ENCODE measurements at places on chromosomes 6 and 20. TPM values are rescaled to one million over a fixed set of nuclear protein-coding genes. Genes with fewer than 3 reads are reported as not detected.
A peak's percentile ranks its signal among the peaks of the same experiment; 100 is the strongest.

DNA sequence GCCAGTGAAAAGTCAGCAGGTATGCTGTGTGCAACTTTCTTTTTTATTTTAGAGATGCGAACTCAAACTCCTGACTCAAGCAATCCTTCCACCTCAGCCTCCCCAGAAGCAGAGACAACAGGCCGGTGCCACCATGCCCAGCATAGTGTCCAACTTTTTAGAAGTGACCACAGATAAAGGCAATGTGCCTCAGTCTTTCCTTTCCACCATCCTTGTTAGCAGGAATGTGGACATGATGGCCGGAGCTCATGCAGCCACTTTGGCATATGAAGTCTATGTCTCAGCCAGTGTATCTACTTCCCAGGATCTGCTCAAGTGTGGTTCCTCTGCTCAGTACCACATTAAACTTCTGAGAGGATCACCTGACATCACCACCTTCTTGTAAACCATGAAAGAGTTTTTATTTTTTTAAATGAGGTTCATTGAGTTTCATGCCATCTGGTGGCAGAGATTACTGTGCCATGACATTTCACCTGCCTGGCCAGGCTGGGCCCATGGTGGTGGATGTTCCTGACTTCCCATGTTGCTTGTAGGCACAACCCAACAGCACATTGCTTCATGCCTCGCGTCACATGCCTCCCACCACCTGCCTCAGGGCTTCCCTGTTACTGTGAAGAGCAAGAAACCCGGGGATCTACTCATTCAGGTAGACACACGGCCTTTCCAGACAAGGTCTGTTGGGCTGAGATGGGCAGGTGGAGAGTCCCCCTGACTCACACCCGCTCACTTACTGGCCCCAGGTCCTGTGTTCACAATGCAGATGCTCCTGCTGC is 216.5 kb downstream of the LY86 start:
- DNase-seq: no peak

DNA sequence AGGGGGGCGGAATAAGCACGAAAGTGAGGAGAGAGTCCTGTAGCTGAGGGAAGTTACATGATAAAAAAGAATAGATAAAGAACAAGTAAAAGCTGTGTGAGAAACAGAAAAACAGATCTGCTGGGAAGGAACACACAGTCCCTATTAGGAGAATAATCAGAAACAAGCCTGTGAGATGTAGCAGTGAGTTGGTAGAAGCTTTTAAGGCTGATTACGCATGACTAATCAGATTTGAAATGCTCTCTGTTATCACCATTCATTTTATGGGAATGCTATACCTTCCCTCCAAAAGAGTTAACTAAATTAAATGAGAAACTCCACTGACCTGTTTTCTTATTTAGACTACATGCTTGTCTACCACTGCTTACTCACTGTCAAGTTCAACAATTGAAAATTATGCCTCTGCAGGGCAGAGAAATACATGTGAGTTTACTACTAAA is 15.8 kb downstream of the REPS1 start:
- no peak for DNase-seq

DNA sequence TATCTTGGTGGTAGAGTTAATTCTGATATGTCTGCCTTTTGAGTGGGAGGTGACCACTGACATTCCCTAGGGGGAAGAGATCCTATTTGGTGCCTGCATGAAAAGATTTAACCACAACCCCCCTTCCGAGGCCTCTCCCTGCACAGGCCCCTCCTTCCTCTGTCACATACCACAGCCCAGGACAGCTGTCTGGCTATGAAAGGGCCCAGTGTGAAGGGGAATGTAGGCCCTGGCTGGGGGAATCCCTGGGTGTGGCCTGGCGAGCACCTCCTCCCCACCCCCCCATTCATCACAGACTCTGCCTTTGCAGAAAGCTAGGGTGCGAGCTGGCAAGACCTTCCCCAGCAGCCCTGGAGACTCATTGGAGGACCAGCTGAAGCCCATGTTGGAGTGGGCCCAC is 27.4 kb upstream of the MAPRE1 start:
- no peak for DNase-seq

DNA sequence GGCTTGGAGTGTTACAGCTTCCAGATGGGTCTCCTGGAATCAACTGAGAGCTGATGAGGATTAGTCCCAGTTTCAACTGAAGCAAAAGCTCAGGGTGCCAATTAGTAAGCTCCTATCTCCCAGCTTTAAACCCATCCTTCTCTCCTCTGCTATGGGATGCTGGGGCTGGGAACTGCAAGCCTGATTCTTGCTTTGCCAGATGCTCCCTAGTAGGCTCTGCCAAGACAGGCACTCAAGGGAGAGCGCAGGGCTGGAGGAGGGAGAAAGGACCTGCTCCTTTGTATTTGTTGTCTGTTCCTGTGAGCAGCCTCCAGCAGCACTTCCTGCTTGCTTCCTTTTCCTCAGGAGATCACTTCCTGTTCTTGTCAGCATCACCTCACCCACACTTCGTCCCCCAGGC is 309.7 kb downstream of the KIF16B start:
- no peak for DNase-seq

DNA sequence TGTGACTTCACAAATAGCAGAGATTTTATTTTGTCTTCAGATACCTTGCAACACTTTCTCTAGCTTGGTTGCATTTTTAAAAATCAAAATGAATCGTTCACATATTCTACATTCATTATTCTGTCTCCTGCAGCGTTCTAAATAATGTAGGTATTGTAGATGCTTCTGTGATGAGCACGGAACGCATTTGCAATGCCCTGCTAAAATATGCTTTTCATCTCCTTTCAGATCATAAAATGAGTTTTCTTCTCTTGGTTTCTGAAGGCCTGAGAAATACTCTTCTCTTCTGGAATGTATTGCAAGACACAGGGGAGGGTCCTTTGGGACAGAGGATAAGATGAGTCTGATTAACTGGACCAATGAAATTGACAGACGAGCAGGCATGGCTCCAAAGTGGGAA is 390.7 kb downstream of the PREX1 start:
- no peak for DNase-seq

GRCh38 chr20:17936761-17937732 is 31.5 kb downstream of the SNX5 start:
- DNase-seq: peak; percentile 69

- no peak for DNase-seq
These were observed 86.5 kb downstream of the CD164 start for GRCh38 chr6:109295774-109296156.

DNA sequence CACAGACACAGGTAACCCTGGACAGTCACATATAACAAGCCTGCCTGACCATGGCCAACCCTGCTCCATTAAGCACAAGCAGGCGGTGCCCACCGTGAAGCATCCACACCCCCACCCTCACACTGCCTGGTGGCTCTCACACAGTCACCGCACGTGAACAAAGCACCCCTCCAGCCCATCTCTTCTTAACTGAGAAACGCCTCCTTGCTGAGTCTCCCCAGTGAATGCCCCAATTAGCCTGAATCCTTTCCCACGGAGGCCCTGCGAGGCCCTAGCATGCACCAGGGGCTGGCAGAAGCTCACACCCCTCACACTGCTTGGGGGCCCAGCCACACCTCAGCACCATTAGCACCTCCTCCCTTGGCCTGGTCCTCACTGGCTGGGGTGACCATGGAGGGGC is 72.3 kb downstream of the GRM4 start:
- DNase-seq: no peak

- DNase-seq: no peak
These were observed 37.2 kb upstream of the TFB1M start for GRCh38 chr6:155351273-155352129.

GRCh38 chr6:36649701-36650484 is 28.6 kb upstream of the CDKN1A start:
- no peak for DNase-seq

DNA sequence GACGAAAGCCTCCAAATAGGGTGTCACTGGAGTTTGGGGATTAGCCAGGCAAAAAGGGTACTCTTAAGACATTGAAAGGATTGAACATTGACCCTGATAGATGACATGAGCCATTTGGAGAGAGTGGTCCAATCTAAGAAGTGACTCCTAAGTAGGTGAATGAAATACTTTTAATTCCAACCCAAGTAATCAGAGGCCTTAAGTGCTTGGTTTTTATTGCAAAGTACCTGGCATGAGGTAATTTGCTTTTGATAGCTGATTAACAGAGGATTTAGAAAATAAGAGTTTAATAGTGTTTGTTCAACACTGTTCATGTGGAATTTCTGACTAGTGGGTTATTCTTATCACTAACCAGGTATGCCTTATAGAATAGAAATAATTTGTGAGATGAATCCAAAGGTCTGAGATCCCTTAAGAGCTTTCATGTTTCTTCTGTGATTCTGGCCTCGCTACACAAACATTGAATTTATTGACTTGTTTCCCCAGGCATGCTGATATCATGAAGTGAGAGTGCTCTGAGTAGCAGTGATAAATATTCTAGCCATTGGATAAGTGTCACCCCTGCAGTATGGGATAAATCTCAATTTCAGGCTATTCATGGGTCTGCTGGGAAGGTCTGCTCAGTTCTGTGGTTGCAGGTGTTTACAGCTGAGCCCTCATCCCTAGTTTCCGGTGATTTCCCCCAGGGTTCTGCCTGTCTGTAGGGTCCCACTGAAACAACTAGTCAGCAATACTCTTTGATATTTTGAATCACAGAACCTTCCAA is 6.5 kb downstream of the NCOA7 start:
- DNase-seq: no peak

- no peak for DNase-seq
These were observed 242.1 kb downstream of the CDC5L start for GRCh38 chr6:44629636-44630035.

- DNase-seq: no peak
These were observed 666.6 kb upstream of the CITED2 start for GRCh38 chr6:140041056-140041455.

GRCh38 chr20:39107741-39108140 is 145.6 kb downstream of the DHX35 start:
- DNase-seq: no peak

GRCh38 chr6:79084693-79085092 is 6.6 kb upstream of the PHIP start:
- no peak for DNase-seq

- no peak for DNase-seq
These were observed 87.2 kb upstream of the QKI start for GRCh38 chr6:163327165-163327880.

DNA sequence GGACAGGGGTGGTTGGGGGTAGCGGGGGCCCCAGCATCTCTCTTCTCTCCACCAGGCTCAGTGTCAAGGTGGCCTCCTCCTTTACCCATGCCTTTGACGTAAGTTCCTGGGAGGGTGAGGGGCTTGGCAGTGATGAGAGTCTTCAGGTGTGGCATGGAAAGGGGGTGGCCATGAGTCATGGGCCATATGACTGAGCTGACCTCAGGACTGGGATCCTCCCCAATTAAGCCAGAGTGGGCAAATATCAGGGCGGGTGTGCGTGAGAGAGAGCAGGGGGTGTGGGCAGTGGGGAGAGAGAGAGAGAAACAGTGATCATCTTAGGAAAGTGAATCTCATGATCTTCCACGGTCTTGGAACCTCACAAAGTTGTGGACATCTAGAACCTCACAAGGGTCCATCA is 8.2 kb upstream of the BPIFB4 start:
- DNase-seq: no peak

DNA sequence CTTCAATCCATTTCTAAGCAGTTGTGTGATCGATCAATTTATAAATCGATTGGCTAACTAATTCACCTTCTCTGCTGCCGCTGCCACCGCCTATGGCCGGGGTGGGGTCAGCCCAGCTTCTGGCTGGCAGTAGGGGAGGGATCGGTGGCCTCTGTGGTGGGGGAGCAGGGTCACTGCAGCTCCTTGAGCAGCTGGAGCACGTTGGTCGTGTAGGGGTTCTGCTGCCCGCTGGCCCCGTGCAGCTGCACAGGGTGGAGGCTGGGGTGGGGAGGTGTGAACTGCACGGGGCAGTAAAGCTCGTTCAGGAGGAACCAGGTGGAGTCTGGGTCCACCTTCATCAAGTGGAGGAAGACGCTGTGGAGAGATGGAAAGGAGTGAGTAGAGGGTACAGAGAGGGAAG is 50.0 kb downstream of the TTI1 start:
- no peak for DNase-seq

DNA sequence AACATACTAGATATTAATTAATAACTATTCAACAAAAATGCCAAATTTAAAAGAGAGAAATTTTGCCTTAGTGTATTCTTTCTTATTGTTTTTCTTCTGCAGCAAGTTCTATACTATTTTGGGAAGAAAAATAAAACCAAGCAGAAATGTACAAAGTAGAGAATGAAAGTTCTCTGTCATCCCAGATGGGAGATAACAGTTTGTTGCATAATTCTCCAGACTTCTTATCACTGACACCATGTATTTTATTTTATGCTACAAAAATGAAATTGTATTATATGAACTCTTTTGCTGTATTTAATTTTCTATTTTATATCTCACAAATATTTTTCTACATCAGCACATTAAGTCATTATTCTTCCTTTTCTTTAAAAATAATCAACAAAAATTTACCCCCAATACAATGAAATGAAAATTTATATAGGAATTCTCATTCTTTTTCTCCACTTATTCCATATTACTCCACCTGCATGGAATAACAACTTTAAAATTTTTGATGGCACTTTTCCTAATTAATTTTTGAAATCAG is 18.2 kb downstream of the TMEM244 start:
- no peak for DNase-seq

GRCh38 chr6:43468748-43469681 is 8.4 kb upstream of the TJAP1 start:
- DNase-seq: no peak

GRCh38 chr20:2671977-2672376 is 8.0 kb upstream of the IDH3B start:
- DNase-seq: no peak

- no peak for DNase-seq
These were observed 12.0 kb upstream of the RAET1E start for GRCh38 chr6:149909701-149910470.

DNA sequence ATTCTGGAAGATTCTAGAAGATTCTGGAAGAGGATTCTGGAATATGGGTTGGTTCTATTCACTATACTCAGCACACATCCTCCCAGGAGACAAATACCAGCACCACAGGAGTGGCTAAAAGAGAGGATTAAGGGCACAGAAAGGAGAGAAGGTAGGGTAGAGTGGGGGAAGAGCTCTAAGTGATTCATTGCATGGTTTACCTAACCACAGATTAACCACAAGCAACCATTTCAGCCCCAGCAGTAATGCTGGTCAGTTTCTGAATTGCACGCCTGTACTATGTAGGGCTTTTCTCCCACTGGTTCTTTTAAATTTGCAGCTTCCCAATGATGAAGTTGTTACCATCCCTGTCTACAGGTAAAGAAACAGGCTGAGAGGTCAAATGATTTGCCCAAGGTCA is 192.7 kb upstream of the PMEPA1 start:
- no peak for DNase-seq

The EDEM2 gene
- 25.6 TPM for total RNA-seq

The LY6G5C gene
- total RNA-seq: 2.2 TPM

The NEU1 gene
- total RNA-seq: 31.8 TPM

The DEFB132 gene
- not detected for total RNA-seq

The ZC3H12D gene
- 0.47 TPM for total RNA-seq

The FOXC1 gene
- total RNA-seq: 5.5 TPM

Measured in left cardiac atrium (tissue), 4 donors.